Nucleus accumbens (tissue), 56 donors: ENCODE measurements at places on chromosomes 7 and 10.
A peak's percentile ranks its signal among the peaks of the same experiment; 100 is the strongest.

DNA sequence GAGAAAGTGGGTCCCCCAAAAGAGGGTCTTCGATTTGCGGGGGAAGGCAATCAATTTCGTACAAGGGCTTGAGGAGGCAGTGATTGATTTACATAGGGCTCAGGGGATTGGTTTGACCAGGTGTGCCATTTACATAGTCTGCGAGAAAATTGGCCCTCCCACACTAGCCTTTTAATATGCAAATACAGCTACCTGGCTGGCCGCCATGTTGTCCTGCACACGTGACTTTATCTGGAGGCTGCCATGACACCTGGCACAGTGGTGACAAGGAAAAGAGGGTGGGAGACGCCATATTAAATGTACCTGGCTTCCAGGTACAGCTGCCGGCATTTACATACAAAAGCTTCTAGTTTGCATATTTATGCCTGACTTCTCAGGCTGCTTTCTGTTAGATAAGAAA is 1577.2 kb upstream of the LRRTM3 start:
- DNase-seq, result no peak

GRCh38 chr7:107372298-107372697 is 97.6 kb upstream of the GPR22 start:
- DNase-seq, result no peak

DNA sequence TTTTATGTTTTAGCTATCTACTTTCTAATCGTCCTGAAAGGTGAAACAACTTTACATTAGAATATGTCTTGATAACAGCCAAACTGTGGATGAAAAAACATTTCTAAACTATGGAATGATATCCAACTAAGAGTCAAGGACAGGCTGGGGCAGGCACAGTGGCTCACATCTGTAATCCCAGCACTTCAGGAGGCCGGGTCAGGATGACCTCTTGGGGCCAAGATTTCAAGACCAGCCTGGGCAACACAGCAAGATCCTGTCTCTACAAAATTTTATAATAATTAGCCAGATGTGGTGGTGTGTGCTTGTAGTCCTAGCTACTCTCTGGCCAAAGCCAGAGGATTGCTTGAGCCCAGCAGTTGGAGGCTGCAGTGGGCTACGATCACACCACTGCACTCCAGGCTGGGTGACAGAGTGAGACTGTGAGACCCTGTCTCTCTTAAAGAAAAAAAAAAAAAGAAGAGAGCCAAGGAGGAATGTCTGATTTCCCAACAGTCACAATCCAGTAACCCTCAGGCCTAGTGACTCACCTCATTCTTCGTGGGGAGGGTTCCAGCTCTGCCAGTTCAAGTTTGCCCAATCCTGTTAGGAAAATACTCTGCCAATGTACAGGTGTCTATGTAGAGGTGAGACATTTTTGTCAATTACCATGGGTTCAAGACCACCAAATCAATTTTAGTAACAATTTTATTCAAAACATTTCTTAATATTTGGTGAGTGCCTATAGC is 14.6 kb upstream of the FZD1 start:
- DNase-seq, result no peak

- no peak for DNase-seq
Observed at GRCh38 chr10:42956045-42956444, 120.8 kb upstream of the RET start.

GRCh38 chr10:50398823-50399222 is 147.5 kb upstream of the ASAH2 start:
- no peak for DNase-seq

DNA sequence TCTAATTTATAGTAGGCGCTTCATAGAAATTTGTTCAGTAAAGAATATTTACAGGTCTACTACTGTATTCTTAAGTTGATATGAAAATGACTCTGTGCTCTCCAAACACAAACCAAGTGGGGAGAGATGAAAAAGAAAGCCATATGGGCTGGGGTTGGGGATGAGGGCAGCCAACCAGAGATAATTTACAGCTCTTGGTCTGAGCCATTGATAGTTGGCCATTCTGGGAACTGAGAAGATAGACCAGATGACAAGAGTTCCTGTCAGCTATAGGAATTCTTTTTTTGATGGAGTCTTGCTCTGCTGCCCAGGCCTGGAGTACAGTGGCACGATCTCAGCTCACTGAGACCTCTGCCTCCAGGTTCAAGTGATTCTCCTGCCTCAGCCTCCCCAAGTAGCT is 57.4 kb downstream of the LAMB4 start:
- no peak for DNase-seq

DNA sequence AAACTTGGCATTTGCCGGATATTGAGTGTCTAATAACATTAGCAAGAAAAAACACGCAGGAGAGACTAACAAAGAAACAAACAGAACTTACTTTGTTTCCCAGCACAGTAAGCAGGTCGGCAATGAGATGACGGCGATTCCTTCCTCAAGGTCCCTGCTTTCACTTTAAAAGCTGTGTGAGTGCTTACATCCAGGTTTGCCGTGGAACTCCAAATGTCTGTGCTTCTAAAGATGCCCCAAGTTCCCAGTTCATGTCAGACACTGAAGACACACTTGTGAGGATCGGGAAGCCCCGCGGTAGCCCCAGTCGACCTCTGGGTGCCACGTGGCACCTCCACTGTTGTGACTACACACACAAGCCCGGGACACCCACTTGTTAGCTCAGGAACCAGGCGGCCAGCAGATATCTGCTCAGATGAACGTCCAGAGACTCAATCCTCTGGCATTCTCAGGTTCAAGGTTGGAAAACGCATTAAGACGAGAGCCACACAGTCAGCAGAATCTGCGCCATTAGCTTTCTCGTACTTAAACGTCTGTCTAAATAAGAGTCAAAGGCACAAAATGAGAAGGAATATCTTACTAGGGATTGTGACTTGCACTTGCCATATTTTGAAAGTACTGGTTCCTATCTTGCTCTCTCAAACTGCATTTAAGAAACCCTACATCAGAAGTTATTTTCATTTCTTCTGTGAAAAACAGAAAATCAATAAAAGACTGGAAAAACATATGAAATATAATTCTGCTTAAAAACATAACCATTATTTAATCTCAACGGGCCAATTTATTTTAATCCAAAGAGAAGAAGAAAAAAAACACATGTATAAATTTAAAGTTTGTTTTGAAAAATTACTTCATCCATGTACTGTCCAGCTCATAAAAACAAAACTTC is 207.6 kb upstream of the KLF14 start:
- DNase-seq, result peak; percentile 19

- no peak for DNase-seq
Observed at GRCh38 chr10:122716025-122716424, 16.4 kb upstream of the C10orf120 start.

- DNase-seq, result no peak
Observed at GRCh38 chr7:37577412-37577811, 106.2 kb upstream of the GPR141 start.

DNA sequence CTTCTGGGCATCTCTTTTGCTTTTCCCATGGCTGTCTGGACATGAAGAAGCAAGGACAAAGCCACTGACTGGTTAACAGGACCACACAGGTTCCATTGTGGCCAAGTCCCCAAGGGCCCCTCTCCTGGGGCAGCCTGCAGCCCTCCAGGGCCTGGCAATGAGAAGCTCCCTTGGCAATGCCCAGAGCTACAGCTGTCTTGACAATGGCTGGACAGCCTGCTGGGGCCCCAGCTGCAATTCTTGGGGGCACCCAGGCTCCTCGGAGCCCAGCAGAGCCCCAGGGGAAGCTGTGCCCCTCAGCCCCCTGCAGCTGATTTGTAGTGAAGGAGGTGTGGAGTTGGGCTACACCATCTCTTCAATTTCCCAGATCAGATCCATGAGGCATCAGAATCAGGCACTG is 384.9 kb upstream of the PODXL start:
- no peak for DNase-seq

DNA sequence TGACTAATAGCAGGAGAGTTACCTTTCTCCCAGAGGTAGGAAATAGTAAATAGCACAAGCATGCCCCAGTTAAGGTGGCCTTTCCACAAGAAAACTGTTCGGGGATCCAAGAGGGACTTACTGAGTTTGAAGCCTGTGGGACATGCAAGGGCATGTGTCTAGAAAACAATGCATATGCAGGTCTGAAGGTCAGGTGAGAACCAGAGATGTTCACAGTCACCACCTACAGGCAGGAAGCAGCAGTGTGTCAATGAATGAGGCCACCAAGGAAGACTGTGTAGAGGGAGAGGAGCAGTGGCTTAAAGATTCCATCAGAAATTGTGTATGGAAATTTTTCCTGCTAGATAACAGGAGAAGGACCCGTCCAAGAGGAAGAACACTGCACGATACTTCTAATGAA is 66.0 kb downstream of the CALD1 start:
- no peak for DNase-seq

DNA sequence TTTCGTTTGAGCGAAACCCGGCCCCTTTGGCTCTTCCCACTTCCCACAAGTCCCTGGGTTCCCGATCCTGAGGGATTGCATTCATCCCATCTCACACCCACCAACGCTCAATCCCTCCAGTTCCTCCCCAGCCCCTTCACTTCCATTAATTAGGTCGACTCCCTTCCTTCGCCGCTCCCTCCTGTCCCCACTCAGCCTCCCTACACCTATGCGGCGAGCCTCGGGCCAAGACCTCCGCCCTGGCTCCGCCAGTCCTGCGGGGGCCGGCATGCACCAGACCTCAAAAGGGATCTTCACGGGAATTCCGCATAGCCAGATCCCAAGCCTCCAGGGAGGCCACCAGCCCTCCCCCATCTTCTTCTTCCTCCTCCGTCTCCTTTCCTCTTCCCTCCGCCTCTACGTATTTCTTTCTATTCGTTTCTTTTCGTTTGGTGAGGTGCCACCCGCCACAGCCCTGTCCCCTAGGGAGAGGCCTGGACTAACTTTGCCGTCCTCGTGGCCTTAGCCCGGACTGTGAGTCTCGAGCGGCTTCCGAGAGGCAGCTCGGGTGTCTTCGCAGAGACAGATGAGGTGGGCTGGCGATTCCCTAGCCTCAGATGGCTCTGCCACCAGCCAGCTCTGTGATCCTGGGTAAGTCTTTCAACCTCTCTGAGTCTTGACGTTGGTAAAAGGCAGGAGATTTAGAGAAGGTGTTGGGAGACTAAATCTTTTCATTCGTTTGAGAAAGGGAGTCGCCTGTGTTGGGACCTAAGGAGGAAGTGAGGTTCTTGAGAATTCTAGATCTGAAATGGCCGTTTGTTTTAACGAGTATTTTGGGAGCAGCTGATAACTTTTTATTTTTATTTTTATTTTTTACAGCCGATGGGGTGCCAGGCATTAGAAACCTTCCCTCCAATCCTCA is 8.1 kb upstream of the LBX1 start:
- DNase-seq, result no peak

- no peak for DNase-seq
Observed at GRCh38 chr7:139875821-139876241, 46.8 kb downstream of the TBXAS1 start.

DNA sequence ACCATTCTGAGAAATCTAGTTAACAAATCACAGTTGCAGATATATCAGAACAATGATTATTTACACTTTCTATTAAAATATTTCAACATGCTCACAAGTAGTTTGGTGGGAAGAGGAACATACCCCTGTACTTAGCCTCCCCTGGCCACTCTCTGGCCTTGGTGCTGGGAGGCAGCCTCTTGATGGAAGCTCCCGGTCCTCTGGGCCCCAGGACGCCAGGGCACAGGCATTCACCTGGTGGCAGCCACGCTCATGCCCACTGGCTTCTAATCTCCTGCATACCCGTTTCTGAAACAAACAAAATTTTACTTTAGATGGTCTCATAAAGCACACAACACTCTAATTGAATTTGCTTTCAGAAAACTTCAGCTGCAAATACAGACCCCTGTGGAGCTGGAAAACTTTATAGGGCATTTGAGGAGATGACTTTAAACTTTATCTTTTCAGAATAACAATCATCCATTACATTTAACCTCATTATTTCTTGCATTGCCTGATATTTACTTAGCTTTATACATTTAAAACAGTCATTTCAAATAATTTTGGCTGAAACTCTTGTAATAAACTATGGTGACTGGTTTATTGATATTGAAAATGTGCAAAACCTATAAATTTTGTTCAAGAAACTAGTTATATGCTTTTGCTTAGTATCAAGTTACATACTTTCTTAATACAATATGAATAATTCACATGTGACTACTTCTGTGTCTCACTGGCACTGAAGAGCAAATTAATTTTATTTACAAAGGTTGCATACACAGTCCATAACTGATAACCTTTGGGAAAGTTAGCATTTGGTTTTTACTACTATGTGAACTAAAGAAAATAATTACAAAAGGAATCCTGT is 30.8 kb downstream of the C10orf143 start:
- no peak for DNase-seq

DNA sequence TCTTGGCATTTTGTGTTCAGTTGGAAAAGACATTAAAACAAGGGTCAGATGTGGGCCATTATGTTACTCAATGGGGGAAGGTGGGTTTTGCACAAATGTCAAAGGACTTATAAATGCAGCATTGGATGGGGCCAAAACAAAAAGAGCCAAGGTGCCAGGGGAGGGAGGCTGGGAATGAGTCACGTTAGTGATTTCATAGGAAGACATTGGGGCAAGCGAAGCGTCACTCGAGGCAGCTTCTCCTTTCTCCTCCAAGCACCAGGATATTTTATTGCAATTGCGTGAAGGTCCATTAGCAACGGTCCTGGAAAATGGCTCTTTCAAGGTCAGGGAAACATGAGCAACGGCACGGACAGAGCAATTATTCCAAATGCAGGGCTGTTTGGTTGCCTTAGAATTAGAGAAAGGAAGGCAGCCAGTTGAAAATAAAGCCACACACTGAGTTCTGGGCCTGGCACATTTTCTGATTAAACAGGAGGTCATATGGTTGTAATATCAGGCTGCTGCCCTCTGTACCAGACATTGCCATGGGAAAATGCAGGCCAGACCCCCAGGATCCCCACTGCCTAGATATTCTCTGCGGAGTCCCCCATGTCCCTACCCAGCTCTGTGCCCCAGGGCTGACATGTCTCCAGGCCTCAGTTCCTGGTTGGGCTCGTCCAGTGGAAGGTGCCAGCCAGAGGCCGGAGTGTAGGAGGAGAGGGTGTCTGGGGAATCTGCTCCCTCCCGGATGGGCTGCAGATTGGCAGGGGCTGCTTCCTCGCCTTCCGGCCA is 63.3 kb upstream of the NANOS1 start:
- no peak for DNase-seq

DNA sequence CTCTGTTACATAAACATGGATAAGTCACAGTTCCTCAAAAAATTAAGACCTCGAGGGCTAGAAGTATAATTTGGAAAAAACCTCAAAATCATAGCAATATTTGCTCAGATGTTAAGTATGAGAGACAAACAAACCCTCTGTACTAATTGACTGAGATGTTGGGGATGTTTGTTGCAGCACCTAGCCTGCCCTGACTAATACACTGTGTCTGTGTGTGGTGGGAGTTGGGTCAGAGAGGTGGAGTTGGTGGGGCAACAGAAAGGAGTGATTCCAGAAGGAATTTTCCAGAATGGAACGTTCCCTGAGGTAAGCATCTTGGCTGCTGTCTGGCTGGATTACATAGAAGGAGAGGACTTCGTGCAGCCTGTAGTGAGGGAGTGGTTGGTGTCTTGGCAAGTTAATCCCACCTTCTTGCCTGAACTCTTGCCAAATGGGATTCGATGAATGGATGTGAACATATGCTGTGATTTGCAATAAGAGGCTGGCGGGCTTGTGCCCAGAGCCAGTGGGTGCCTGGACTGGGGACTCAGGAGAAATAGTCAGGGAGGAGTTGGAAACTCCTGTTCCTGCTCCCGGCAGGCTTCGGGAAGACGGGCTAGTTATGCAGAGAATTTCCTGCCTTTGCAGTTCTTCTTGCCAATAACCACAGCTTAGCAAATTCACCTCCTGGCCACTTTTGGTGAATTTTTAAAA is 9.3 kb upstream of the FAM180A start:
- no peak for DNase-seq
